ENCODE measurements at places on chromosomes 2 and 18.
A peak's percentile ranks its signal among the peaks of the same experiment; 100 is the strongest.

- peak; percentile 52 for DNase-seq
These were observed 48.2 kb upstream of the LGALSL start for GRCh38 chr2:64405581-64406406.

DNA sequence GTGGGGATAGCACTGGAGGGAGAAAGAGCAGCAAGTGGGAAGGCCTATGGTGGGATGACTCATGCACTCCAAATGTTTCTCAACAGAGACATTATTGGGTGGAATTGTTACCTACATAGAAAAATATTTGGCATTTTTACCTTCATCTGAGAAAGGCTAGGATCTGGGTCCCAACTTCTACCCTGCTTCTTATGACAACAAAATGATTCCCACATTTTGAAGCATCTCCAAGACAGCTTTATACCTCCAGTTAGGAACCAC, 908.9 kb upstream of the GYPC start:
- no peak for DNase-seq

DNA sequence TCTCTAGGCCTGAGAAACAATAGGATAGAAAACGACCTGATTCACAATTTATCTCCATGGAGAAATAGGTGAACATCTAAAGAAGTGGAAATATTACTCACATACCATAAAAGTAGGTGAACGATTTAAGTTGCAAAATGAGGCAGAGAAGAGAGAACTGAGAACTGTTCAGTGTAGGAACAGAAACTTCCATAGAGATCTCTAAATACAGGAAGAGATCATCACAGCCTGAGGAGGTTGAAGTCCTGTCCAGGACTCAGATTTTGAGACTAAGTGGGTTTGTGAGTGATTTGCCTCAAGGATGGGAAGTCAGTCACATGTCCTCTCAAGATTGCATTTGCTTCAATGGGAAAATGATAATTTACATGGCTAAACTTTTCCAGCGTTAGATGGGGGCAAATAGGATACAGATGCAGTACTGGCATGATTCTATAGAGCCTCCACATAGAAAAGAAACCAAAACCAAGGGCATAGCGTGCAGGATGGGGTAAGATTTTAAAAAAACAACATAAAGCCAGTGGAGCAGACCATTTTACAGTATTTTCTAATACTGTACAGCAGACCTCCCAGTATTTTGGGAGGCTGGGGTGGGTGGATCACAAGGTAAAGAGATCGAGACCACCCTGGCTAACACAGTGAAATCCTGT, 68.8 kb downstream of the MEP1B start:
- DNase-seq, result no peak

GRCh38 chr2:232928551-232929302, 58.7 kb downstream of the SNORC start:
- no peak for DNase-seq

GRCh38 chr2:160889439-160890170, 270.6 kb upstream of the TANK start:
- no peak for DNase-seq

- peak; percentile 69 for DNase-seq
These were observed 113.6 kb downstream of the MCFD2 start for GRCh38 chr2:46801731-46802664.

GRCh38 chr2:16010011-16010410, 69.7 kb downstream of the MYCN start:
- no peak for DNase-seq

DNA sequence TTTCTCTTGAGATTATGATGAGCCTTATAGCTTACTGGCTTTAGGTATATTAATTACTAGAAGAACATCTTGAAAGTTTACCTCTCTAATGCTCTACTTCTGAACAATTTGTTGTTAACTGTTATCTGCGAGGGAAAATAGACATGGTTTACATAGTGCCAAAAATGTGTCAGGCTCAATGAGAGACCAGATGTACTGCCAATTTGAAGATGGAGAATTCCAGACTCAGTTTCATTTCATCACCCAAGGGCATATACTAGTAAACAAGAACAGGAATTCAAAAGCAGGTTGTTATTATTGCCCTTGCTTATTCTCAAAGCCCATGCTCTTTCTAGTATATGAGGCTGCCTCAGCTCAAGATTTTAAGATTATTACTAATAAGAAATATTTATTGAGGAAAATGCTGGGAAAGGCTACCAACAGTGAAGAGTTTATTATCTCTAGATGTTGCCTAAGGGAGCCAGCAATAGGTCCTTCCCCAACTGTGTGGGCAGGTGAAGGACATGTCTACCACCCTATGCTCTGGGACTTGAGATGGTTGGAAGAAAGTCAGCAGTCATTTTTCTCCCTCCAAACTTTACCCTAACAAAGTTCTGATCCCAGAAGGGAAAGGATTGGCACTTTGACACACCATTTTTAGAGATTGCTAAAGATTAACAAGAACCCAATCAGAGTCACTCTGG, 792.7 kb downstream of the METTL4 start:
- DNase-seq, result no peak

DNA sequence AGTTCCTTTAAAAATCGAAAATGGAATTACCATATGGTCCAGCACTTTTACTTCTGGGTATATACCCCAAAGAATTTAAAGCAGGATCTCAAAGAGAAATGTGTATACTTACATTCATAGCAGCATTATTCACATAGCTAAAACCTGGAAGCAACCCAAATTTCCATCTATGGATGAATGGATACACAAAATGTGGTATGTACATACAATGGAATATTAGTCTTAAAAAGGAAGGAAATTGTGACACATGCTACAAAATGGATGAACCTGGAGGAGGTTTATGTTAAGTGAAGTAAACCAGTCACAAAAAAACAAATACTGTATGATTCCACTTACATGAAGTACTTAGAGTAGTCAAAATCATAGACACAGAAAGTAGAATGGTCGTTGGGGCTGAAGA, 147.9 kb upstream of the LTBP1 start:
- DNase-seq, result peak; percentile 10

- DNase-seq, result no peak
These were observed 16.6 kb upstream of the STK17B start for GRCh38 chr2:196187898-196188458.

GRCh38 chr2:71530641-71531332, 77.4 kb downstream of the DYSF start:
- DNase-seq, result peak; percentile 77

DNA sequence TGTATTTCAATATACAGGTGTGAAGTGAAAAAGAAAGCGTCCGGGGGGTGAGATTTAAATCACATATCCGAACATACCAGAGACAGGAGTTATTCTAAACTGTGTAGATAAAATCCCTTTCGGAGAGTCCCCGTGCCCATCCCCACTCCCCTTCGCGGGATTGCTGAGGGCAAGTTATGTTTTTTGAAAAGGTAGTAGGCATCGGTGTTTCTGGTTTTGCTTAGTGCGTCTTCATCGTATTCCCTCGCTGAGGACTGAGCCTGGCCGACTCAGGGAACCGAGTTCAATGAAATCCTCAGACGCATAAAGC, 583.4 kb downstream of the ZEB2 start:
- DNase-seq, result no peak

- DNase-seq, result no peak
These were observed 390 bp downstream of the PCARE start for GRCh38 chr2:29073933-29074332.

- peak; percentile 72 for DNase-seq
These were observed 6.7 kb downstream of the RAMP1 start for GRCh38 chr2:237866101-237866621.

GRCh38 chr2:9030841-9031240, 27.4 kb upstream of the MBOAT2 start:
- no peak for DNase-seq

DNA sequence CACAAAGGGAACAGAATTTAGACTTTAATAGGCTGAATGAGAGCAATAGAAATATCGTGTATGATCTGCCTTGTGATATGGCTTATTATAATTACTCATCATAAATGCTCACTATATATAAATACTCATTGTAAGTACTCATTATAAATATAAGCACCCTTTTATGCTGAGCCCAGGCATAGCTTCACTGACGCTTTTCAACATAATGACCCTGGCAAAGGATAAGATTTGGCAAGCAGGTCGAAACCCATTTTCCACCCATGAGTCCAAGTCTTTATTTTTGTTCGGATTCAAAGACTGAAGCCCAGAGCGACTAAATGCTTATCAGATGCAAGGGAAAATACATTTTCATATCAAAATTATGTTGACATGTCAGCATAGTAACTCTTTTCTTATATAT, 500.4 kb downstream of the SLC4A3 start:
- DNase-seq, result no peak

- DNase-seq, result no peak
These were observed 894.1 kb downstream of the SLC4A3 start for GRCh38 chr2:220521551-220521950.

DNA sequence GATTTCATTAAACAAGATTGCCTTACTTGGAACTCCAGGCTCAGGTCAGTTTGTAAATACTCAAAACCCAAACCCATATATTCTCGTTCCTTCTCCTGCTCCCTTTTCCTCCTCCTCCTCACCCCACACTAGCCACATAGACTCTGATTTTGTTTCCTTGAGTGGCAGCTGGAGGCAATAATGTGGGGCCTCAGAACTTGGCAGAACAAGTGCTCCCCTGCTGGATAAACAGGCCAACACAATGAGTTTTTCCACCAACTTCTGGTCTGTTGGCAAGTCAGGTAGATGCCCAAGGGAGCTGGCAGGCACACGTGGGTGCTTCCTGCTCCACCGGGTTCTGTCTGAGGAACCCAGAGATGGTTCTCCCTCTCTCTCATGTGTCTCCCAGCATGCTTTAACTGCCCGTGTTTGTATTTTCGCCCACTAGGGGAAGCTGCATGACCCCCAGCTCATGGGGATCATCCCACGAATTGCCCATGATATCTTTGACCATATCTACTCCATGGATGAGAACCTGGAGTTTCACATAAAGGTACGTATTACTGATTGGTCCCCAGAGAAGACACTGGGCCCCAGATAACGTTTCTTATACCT, 61.9 kb downstream of the KIF5C start:
- no peak for DNase-seq

DNA sequence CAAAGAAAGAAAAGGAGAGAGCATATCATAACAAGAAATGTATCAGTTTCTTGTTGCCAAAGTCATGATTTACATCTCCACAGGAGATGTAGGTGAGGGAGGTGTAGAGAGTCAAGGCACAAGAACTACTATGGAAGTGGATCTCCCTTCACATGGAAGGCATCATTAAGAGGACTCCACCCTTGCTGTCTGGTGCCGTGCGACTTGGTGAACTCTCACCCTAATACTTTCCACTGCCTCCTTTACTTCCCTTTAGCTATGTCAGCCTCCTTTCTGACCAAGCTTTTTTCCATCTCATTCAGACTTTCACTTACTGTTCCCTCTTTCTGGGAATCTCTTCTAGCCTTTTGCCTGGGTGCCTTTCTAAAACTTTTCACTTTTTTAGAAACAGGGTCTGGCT, 490.0 kb downstream of the THSD7B start:
- DNase-seq, result no peak

- no peak for DNase-seq
These were observed 403.1 kb upstream of the TRIB2 start for GRCh38 chr2:12313445-12314126.

- no peak for DNase-seq
These were observed 22.6 kb downstream of the SEPTIN10 start for GRCh38 chr2:109591206-109591605.

DNA sequence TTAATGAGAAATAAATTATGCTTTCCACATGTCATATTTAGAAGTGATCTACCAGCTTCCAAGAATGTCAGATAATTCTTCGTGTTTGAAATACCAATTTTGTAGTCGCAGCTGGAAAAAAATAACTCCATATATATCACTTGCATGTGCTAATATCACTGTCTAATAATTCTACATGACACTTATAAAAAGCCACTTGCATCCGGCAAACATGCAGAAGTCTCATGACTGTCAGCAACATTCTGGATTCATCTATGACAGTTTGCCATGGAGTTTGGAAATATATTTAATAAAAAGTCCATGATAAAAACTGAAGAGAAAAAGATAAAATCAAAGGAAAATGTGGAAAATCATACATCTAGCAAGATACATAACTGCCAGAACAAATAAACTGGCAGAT, 1784.4 kb downstream of the SUCLG1 start:
- DNase-seq, result no peak

- DNase-seq, result peak; percentile 55
These were observed 510 bp downstream of the NCKAP1 start for GRCh38 chr2:183037553-183038340.

DNA sequence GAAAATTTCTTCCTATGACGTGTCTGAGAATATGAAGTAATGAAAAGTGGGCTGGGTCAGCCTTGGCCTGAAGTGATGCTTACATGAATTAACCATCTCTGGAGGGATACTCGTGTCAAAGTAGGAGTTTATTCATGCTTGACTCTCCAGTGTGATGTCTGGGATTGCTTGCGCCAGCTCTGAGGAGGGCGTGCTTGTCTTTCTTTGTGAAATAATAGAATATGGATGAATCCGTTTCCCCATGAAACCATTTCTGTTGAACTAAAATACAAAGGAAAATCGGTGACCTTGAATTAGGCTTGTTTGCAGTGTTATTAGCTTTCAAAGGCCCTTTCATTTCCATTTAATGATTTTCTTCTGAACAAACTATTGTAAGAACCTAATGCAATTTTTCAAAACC, 77.9 kb downstream of the EML6 start:
- DNase-seq, result no peak

GRCh38 chr2:35503738-35504199, 851.8 kb upstream of the CRIM1 start:
- peak; percentile 49 for DNase-seq

- peak; percentile 79 for DNase-seq
These were observed 13.1 kb upstream of the MLPH start for GRCh38 chr2:237473878-237474441.

DNA sequence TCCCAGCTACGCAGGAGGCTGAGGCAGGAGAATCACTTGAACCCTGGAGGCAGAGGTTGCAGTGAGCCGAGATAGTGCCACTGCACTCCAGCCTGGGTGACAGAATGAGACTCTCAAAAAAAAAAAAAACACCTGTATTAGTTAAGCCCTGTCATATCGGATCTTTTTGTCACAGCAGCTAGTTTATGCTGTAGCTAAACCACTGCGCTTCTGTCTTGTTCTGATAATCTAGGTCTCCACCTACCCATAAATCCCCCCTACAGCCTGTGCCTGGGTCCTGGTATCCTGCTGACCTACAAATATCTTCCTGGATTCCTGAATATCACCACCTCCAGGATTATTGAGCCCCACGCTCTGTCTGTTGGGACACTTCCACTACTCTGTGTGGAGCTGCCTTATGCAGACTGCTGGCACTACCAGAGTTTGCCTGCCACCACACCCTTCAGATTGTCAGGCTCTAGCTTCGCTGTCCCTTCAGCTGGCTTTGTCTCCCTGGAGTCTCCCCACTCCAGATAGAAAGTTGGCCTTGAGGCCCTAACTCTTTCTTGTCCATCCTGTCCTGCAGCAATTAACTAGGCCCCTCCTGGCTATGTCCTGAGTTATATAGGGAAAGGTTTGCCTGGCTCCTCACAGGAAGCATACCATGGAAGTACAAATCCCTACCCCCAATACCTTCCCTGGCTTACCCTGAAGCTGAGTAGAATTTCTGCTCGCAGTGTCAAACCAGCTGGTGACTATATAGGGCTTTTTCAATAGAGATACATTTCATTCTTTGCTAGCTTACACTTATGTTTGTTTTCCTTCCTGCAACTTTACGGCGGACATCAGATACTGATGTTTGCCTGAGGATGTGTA, 136.0 kb upstream of the SERTAD2 start:
- DNase-seq, result no peak

GRCh38 chr2:56889738-56890137, 705.9 kb downstream of the CCDC85A start:
- no peak for DNase-seq
